NCI-H1930 (cell line): ENCODE measurements at places on chromosomes 1 and 21.

DNA sequence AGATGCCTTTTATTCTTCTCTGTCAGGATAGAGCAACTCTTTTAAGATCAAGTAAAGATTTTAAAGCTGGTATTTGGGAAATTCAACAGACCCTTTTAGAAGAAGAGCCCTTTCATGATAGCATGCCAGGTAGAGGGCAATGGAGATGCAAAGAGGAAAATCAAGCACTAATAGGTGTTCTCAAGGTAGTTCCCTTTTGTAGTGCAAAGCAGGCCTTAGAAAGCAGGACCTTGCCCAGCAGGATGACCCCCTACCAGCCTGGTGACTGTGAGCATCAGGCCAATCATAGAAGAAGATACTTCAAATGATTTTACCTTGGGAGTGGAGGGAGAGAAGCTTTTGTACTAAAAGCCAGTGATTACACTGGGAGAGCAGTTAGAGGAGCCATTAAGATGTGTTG lies 381.4 kb upstream of the ZRANB2 start:
- no peak for DNase-seq

- DNase-seq, result no peak
Observed at GRCh38 chr1:145953861-145954260, 4.0 kb downstream of the LIX1L start.

- DNase-seq, result no peak
Observed at GRCh38 chr1:24089743-24090555, 22.0 kb downstream of the MYOM3 start.

- DNase-seq, result no peak
Observed at GRCh38 chr1:203692565-203693470, 66.2 kb downstream of the ATP2B4 start.

- no peak for DNase-seq
Observed at GRCh38 chr21:26079366-26079765, 91.2 kb downstream of the APP start.

DNA sequence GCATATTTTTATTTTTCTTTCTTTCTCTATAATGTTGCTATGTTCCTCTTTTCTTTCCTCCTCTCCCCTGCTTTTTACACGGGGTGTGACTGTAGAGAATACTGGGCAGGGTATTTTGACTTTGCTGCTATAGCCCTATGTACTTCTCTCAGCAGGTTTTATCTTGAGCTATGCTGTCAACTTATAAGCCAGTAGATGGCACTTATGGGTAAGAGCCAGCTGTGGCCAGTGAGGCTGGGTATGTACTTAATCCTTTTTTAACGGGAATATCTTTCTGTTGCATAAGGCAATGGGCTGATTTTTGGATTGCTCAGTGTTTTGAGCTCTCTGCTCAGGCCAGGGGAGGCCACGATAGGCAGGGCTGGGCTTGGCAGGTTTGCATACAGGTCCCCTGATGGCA lies 99.0 kb downstream of the KCNK2 start:
- no peak for DNase-seq

DNA sequence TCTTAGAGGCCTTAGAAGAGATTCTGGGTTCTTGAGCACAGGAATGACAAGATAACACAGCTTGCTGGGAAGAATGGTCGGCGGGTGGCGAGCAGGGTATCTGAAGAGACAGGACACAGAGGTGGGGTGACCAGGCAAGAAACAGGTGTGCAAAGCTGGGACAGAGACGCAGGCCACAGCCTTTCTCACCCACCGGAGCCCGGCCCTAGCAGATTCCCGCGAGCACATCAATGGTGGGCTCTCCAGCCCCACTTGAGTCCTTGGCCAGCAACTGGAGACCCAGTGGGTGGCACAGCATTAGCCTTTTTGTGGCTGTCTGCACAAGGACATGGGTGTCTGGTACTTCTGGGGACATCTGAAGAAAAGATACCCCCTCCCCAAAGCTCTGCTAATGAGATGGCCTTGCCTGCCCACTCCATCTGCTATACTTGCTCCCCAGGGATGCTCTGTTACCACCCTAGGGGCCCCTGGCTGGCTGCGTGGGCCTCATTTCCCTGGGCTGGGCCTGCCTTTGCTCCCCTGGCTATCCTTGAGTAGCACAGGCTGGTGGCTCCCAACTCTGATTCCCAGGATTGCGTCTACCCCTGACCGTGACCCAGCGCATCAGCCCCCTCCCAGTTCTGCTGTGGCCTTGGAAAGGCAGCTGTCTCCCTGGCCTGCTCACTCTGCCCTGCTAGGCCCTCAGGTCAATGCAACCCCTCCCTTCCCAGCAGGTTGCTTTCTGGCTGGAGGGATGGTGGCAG lies 127.2 kb upstream of the ADAR start:
- DNase-seq, result no peak

DNA sequence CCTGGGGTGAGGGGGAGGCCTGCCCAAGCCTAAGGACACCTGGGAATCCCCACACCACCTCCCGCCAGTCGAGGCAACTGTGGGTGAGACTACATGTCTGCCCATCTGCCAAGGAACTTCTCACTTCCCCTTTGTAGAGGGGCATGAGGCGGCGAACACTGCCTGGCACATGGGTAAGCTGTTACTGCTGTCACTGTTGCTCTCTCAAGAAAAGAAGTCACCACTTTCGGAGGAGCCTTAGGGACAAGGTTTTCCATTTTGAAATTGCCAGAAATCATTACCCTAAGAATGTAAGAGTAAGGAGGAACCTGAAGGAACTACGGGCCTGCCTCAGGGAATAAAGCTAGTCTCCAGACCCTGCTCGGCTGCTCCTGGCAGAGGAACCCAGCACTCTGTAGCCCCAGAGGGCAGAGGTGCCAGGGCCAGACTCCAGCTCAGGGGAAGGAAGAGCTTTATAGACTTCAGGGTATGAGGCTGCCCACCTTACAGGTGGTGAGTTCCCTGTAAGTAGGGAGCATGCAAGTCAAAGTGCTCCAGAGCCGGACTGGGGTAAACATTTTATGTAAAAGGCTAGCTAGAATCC lies 23.3 kb downstream of the SLC2A1 start:
- no peak for DNase-seq

DNA sequence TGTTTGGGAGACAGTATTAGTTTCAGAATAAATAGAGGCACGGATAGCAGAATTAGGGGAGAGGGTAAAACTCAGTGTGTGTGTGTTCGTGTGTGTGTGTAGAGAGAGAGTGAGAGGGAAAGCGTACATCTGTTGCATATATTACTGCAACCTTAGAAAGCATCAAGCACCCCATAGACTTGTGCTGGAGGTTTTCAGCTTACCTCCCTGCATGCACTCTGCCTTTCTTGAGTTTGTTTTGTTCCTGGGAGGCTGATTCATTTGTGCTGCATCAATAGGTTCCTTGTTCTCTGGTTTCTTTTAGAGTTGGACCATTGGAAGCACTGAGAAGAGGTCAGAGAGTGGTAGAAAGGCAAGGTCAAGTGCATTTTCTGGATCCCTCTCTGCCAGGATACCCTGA lies 104.4 kb upstream of the KCNK1 start:
- no peak for DNase-seq

GRCh38 chr1:211616231-211616964 lies 37.4 kb upstream of the SLC30A1 start:
- no peak for DNase-seq

GRCh38 chr1:155744711-155745283 lies 55.9 kb downstream of the DAP3 start:
- DNase-seq, result no peak

- no peak for DNase-seq
Observed at GRCh38 chr1:31991182-31991581, 22.5 kb upstream of the KHDRBS1 start.

GRCh38 chr1:216081445-216081844 lies 341.8 kb downstream of the USH2A start:
- no peak for DNase-seq

- no peak for DNase-seq
Observed at GRCh38 chr21:25907573-25908275, 173.0 kb downstream of the GABPA start.

DNA sequence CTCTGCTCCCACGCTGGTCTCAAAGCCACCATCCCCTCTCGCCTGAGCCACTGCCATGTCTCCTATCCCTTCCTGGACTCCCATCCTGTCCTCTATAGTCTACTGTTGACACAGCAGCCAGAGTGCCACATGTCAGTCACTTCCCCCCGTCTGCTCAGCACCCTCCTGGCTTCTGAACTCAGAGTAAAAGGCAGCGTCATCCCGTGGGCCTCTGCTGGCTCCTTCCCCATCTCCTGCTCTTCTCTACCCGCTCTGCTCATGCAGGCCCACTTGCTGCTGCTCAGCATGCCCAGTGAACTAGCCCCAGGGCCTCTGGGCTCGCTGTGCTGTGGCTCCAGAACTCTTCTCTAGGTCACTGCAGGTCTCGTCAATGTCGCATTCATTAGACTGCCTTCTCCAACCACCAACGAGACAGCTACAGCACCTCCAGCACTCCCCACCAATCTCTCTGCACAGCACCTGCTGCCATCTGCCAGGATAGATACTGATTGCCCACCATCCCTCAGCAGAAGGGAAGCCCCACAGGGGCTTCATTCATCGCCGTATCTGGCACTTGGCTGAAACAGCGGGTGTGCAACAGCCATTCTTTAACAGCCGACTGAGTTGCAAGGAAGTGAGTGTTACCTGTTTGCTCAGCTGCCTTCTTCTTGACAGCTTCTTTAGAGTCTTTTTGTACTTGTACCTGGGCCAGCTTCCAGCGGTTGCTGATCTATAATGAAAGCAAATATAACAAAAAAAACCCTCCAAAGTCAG lies 11.8 kb upstream of the SRM start:
- DNase-seq, result peak; percentile 47

GRCh38 chr1:67619080-67619479 lies 65.9 kb upstream of the GADD45A start:
- DNase-seq, result no peak

GRCh38 chr1:92833840-92834239 lies 2.0 kb downstream of the RPL5 start:
- no peak for DNase-seq

- DNase-seq, result no peak
Observed at GRCh38 chr1:79679916-79680315, 673.4 kb upstream of the ADGRL4 start.

- peak; percentile 34 for DNase-seq
Observed at GRCh38 chr1:8004803-8005573, 21.1 kb downstream of the ERRFI1 start.

DNA sequence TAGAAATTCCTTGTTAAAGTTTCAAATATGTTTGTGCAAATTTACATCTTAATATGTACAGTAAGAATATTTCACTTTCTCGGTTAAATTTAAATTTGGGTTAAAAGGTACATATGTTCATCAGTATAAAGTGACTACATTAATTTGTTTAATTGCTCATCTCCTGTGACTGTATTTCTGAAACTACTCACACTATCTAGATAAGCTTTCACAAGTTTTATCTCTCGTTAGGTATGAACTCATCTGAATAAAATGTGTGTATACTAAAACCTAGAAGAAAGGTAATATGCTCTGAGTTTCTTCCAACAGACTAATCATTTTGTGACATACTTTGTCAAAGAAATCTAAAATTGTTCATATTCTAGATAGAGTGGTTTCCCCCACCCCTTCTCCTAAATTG lies 150.7 kb downstream of the PATJ start:
- no peak for DNase-seq

DNA sequence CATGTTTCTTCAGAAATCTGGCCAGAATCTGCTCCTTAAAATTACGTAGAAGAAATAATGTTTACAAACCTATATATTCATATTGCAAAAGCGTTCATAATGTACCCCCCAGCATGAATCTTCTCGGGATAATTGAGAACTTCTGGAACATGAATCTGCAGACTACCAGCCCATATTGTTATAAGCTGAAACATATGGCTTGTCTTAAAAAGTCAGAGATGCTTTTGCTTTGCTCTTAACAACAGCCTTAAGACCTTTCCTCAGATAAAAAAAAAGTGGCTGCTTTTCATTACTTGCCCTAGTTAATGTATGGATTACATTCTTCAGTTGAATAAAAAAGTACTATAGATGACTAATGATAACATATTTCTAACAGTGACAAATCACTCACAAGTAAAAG lies 15.0 kb upstream of the ZZZ3 start:
- no peak for DNase-seq

GRCh38 chr1:218669431-218669830 lies 324.3 kb downstream of the TGFB2 start:
- no peak for DNase-seq

DNA sequence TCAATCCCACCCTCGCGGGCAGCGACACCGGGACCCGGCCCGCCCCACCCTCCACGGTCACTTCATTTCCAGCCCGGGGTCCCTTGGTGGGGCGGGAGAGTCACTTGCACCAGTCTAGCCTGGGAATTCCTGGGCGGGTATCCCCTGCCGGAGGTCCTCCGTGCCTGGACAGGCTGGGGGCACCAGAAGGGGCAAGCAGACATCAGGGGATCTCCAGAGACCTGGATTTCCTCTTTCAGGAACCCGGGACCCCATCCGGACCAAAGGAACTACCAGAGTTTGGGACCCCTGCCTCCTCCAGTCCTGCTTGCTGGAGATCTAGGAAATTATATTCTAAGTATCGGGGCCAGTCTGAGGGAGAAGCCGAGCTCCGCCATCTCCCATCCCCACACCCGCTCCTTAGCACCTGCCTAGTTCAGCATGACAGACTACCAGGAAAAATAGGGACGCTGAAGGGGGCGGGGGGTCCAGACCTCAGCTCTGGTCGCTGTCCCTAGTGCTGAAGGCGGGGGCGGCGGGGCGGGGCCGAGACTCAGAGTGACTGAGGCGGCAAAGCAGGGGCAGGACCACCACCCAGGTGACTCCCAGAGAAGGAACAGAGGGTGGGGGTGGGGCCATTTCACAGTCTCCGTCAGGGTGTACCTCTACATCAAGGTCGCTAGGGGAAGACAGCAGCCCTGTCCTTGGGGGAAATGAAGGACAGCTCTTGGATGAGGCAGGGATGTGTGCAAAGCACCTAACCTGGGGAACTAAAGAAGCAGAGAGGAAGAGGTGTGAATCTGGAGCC lies 832 bp downstream of the HCN3 start:
- DNase-seq, result peak; percentile 43

DNA sequence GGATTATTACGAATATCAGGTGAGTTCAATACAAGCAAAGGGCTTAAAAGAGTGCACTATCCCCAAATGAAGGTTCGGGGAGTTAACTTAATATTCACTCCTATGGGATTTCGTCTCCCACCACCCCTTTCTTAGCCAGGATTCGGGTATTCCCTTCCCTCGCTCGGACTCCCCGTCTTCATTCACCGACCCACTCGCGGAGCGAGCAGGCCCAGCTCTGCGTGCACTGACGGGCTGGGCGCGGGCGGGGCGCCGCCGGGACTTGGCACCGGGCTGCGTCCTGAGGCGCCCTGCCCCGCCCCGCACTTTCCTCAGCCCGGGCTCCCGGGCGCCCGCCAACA lies 7.7 kb upstream of the MPZL1 start:
- no peak for DNase-seq

GRCh38 chr1:2214541-2215241 lies 13.4 kb upstream of the SKI start:
- DNase-seq, result no peak

- DNase-seq, result no peak
Observed at GRCh38 chr1:52189898-52190480, 48.1 kb downstream of the ZFYVE9 start.

- DNase-seq, result no peak
Observed at GRCh38 chr1:20028726-20029125, 41.3 kb upstream of the PLA2G5 start.
